Stimulated activated CD4-positive, alpha-beta T cell treated with anti-CD3 and anti-CD28 coated beads, Interleukin-12 subunit alpha, Interleukin-12 subunit beta, amount 100 ng/mL, for 24 hours (primary cell): ENCODE measurements at places on chromosomes 7 and 10.

DNA sequence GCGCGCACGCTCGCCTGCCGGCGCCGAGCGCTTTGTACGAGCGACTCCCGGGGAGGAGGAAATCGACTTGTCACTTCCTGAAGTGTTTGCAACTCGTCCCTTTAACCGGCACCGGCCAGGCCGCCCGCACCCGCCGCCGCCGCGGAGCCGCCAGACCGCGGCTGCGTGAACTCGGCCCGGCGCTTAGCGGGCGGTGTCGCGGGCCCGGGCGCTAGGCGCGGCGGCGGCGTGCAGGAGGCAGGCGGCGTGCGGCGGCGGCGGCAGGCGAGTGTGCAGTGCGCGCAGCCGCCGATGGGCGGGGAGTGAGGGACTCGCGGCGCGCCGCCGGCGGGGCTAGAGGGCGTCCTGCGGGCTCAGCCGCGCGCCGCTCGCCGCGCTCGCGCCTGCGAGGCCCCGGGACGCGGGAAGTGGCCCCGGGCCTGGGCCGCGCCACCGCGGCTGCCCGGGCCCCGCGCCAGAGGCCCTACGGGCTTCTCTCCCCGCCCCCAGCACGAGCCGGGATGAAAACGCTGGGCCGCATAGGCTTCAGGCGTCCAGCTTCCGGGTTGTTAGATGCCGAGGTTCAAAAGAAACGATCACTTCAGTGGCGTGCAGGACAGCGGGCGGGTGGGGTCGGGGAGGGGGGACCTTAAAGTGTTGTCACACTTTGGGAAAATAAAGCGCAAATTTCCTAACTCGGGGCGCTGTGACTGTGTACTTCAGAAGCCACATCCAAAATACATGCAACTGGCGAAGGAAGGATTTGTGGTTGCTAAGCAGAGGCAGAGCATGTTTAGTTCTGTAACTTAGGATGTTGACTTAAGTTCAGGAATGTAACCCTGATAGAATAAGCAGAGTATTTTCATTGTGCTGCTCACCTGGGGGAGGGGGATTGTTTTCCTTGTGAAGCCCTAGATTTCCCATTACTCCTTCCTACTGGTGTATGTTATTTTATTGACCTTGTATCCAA lies at the start of gene FAM53B:
FAM53B (minus strand) TSS at position 277 of the 949 bp plus-strand sequence. CDS start 37,665 bp downstream, outside the sequence.
- peak; percentile 54 for DNase-seq

DNA sequence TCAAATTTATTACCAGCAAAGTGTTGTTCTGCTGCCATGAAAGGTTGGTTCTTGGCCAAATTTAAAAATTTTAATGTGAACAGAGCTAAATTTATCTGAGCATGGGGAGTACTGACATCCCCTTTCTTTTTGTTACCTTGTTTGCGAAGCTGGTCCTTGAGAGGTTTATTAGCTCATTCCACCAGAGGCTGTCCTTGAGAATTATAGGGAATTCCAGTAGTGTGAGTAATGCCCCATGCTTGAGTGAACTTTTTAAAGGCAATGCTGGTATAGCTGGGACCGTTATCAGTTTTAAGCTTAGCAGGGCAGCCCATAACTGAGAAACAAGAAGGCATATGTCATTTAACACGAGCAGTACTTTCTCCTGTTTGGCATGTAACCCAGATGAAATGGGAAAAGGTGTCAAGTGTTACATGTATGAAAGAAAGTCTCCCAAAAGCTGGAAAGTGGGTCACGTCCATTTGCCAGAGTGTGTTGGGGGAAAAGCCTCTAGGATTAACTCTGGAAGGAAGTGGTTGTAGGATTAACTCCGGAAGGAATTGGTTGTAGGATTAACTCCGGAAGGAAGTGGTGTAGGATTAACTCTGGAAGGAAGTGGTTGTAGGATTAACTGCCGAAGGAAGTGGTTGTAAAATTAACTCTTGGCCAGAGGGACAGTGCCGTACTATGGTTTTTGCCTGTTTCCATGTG lies 37.3 kb upstream of the AKR1C2 start:
- no peak for DNase-seq

DNA sequence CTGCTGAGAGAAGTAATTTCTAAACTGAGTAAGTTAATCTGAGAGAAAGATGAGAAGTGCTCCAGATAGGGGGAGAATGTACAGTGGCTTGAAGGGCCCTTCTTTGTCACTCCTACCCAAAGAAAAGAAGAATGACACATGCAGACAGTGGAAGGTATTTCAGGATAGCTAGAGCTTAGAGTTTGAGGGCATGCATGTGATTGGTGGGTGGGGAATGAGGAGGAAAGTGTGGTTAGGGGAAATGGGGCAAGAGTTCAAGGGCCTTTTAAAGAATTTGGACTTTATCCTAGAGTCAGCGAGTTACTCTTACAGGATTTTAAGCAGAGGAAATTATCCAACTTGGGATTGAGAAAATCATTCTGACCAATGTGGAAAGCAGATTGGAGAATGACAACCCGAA lies 50.0 kb downstream of the ANLN start:
- no peak for DNase-seq

DNA sequence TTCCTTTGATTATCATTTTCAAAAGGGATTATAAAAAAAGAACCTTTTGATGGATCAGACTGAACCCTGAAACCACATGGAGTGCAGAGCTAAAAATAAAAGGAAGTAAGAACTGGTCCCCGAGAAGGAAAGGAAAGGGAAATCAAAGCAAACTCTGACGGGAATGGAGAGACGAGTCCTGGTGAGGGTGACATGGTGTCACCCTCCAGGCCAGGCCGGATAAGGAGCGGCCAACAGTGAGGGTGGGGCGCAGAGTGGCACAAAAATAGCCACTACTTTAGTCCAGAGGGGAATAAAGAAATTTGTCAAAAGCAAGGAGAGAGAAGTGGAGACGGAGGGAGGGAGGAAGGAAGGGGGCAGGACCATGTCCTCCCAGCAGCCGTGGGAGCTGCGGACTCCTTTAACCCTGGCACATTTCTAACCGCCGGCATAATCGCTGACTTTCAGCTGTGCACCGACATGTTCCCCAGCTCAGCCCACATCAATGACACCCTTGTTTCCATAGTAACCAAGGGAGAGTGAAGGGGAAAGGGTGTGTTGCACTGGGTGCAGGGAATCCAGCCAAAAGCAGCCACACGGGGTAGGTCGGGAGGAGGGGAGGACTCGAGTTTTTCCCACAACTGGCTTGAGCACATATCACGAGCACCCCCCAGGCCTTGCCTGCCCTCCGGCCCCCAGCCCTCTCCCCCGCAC lies 29.7 kb downstream of the TRIM8 start:
- peak; percentile 24 for DNase-seq

DNA sequence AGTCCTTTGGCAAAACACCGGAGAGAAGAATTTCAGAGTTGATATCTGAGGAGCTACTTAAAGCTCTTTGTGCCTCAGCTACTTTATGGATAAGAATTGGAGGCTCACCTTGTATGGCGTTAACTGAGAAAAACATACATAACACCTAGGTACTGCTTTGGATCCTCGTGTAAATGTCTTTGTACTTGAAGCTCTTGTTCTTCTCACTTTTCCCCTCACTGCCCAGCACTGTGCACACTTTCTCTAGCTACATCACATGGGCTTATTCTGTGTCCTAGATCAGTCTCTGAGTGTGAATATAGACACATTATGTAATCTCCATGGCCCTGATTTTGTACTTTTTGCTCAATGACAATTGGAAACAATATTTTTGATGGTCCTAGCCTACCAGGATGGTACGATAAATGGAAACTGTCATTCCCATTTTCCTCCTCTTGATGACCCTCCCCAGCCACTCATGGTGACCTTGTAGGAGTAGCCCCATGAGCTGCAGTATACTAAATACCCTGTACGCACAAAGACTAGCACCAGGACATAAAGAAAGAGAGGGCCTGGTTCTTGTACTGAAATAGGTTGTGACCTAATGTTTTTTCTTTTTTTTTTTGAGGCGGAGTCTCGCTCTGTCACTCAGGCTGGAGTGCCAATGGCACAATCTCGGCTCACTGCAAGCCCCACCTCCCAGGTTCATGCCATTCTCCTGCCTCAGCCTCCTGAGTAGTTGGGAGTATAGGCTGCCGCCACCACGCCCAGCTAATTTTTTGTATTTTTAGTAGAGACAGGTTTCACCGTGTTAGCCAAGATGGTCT lies 22.1 kb downstream of the STAMBPL1 start:
- no peak for DNase-seq

DNA sequence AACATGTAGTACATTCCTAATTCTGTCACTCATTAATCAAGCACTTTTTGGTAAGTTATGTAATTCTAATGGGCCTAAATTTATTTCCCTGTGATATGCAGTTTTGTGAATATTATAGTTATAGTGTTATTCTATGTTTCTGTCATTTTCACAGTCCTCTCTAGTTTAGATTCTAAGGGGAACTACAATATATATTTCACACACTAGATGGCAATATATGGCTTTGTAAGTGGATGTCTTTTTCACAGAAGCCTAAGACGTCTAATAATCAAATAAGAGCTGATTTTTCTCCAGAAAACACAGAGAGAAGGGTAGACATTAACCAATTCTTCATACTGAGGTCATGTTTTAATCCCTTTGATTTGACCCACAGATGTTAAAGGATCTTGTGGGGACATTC lies 18.0 kb downstream of the RNLS start:
- no peak for DNase-seq

- DNase-seq: no peak
Measured at GRCh38 chr10:43971981-43972380, 323.3 kb upstream of the ZNF32 start.
